ENCODE measurements at places on chromosomes 12 and 14.

GRCh38 chr12:14784471-14784870, 18.8 kb downstream of the WBP11 start:
- peaks cover 12% of the 10 kb centered on the region for H3K4me1 ChIP-seq
- no peak overlapping the region for H3K27ac ChIP-seq
- DNase-seq = no peak
- no peak overlapping the region for H3K4me3 ChIP-seq
- peaks cover 39% of the 10 kb centered on the region for H3K36me3 ChIP-seq

DNA sequence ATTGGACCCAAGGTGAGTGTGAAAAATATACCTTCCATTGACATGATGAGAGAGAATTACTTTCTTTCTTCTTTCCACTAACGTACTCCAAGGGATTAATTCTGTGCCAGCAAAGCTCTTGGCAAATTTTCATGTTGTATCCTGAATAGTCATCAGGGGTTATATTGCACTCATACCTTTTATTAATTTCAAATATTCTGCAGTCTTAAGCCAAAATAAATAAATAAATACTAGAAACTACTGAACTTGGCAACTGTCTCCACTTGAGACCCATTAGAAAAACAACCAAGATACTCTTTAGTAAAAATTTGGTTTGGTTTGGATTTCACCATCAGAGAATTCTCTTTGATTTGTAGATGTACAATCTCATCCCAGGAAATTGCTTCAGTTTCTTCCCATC, 22.1 kb upstream of the CLEC14A start:
- H3K27ac ChIP-seq = no peak overlapping the region
- no peaks in the 10 kb centered on the region for H3K36me3 ChIP-seq
- no peak overlapping the region for H3K4me3 ChIP-seq
- DNase-seq = no peak

GRCh38 chr12:131509701-131510100, 201.2 kb upstream of the SFSWAP start:
- no peak overlapping the region for H3K4me3 ChIP-seq
- H3K27me3 ChIP-seq = no peaks in the 10 kb centered on the region
- H3K4me1 ChIP-seq = peaks cover 14% of the 10 kb centered on the region

DNA sequence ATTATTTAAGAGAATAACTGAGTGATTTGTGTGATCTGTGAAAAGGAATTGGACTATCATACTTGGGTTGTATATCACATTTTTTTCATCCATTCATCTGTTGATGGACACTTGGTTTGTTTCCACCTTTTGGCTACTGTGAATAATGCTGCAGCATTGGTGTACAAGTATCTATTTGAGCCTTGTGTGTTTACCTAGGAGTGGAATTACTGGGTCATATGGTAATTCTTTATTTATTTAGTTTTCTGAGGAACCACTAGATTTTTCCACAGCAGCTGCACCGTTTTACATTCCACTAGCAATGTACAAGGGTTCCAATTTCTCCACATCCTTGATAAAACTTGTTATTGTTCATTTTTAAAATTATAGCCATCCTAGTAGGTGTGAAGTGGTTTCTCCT, 56.1 kb downstream of the APAF1 start:
- no peak overlapping the region for H3K27ac ChIP-seq
- no peak overlapping the region for H3K4me3 ChIP-seq
- H3K36me3 ChIP-seq = peaks cover 24% of the 10 kb centered on the region
- no peaks in the 10 kb centered on the region for H3K27me3 ChIP-seq

- H3K4me3 ChIP-seq = peak overlapping the region; percentile 97
- H3K27me3 ChIP-seq = no peaks in the 10 kb centered on the region
- peaks cover 54% of the 10 kb centered on the region for H3K4me1 ChIP-seq
- peak overlapping the region; percentile 100 for H3K27ac ChIP-seq
- DNase-seq = no peak
Observed at GRCh38 chr12:57519796-57520052, 590 bp downstream of the DDIT3 start.

GRCh38 chr12:75457191-75457590, 23.4 kb upstream of the GLIPR1 start:
- peaks cover 27% of the 10 kb centered on the region for H3K4me1 ChIP-seq
- H3K4me3 ChIP-seq = no peak overlapping the region
- peaks cover 2% of the 10 kb centered on the region for H3K36me3 ChIP-seq
- no peak for DNase-seq
- H3K27ac ChIP-seq = no peak overlapping the region

DNA sequence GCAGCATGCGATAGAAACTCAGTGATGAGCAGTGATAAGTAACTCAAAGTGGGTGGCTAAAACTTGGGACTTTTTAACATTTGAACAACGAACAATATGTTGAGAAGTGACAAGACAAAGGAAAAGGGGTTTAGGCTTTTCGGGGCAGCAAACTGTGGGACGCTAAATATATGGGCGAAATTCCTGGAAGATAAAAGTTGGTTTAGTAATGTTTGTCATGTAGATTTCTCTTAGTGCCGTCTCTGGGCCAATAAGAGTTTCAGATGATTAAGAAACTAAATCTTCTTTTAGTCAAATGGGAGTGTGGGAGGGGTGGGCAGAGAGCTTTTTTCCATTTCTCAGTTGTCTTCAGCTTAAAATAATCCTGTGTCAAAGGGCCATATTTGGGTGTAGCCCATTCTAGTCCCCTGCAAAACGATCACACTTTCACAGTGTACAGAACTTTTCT, 41.7 kb upstream of the FUT8 start:
- peaks cover 40% of the 10 kb centered on the region for H3K36me3 ChIP-seq
- H3K27ac ChIP-seq = peak overlapping the region; percentile 88
- DNase-seq = no peak

DNA sequence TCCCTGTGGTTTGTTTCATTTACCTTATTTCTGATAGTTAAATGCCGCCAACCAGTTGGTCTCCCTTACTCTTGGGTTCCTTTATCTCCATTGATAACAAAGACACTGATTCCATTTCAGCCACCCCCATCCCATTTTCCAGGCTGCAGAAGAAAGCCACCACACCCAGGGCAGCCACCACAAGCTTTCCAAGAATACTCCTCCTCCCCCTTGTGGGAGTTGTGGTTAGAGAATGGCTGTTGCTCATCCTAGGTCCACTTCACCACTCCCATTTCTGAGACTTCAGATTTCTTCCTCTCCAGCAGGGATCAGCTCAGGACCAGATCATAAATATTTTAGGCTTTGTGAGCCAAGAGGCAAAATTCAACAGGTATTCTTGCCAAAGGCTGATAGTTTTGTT, 73.9 kb downstream of the ANO4 start:
- H3K36me3 ChIP-seq = no peaks in the 10 kb centered on the region
- no peaks in the 10 kb centered on the region for H3K4me1 ChIP-seq
- H3K27me3 ChIP-seq = no peaks in the 10 kb centered on the region

DNA sequence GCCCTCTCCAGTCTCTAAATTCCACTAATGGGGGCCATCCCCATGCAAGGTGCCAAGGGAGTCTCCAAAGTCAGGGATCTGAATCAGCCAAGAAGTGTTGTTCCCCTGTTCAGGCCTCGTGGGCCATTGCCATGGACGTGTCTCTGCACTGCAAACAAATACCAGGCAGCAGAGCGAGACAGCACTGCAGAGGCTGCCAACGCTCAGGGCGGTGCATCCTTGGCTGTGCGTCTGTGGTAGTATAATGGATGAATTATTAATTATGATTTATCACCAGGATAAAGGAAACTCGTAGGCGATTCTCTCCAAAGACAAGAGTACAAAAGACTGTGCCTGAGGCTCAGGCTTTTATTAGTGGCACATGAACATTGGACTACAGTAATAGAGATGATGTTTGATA, 122.3 kb upstream of the NTF3 start:
- no peak overlapping the region for H3K4me3 ChIP-seq
- H3K27me3 ChIP-seq = no peaks in the 10 kb centered on the region
- no peaks in the 10 kb centered on the region for H3K4me1 ChIP-seq
- H3K27ac ChIP-seq = no peak overlapping the region
- no peaks in the 10 kb centered on the region for H3K36me3 ChIP-seq
- DNase-seq = peak; percentile 12

GRCh38 chr12:120358412-120359100, 10.4 kb downstream of the MSI1 start:
- H3K27me3 ChIP-seq = peaks cover 46% of the 10 kb centered on the region
- no peak overlapping the region for H3K27ac ChIP-seq
- H3K4me1 ChIP-seq = no peaks in the 10 kb centered on the region
- H3K4me3 ChIP-seq = no peak overlapping the region
- H3K36me3 ChIP-seq = no peaks in the 10 kb centered on the region
- DNase-seq = no peak

GRCh38 chr12:24724814-24725213, 224.1 kb downstream of the BCAT1 start:
- DNase-seq = no peak
- H3K4me1 ChIP-seq = peaks cover 20% of the 10 kb centered on the region
- H3K36me3 ChIP-seq = no peaks in the 10 kb centered on the region

- no peak overlapping the region for H3K4me3 ChIP-seq
- no peaks in the 10 kb centered on the region for H3K27me3 ChIP-seq
- no peak for DNase-seq
Observed at GRCh38 chr12:67674417-67674816, 25.9 kb downstream of the DYRK2 start.

DNA sequence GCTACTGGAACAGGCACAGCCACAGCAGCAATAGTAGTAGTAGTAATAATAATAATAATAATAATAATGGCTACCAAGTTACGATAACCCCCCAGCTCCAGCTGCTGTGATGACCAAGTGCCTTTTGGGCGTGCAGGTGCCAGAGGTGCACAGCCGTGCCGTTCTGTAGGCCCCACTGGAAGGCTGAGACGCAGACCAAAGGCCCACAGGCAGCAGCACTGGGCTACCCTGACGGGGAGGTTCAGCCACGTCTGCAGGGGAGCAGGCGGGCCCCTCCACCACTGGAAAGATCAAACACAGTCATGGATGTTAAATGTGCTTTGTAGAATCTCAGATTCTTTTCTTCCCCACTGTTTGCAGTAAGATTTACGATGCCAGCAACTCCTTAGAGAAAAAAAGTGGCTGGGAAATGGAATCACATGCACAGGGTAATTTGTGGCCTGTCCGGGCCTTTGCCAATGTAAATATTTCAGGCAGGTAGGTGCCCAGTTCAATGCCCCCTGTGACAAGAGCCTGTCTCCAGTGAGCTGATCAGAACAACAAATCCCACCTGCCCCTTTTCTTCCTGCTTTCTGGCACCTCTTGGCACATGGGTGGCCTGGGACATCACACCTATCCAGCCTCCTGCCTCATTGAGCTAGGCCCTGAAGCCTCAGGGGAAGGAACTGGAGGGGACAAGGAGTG, 32.6 kb downstream of the CCDC85C start:
- no peak for DNase-seq
- H3K27me3 ChIP-seq = no peaks in the 10 kb centered on the region
- no peak overlapping the region for H3K4me3 ChIP-seq

DNA sequence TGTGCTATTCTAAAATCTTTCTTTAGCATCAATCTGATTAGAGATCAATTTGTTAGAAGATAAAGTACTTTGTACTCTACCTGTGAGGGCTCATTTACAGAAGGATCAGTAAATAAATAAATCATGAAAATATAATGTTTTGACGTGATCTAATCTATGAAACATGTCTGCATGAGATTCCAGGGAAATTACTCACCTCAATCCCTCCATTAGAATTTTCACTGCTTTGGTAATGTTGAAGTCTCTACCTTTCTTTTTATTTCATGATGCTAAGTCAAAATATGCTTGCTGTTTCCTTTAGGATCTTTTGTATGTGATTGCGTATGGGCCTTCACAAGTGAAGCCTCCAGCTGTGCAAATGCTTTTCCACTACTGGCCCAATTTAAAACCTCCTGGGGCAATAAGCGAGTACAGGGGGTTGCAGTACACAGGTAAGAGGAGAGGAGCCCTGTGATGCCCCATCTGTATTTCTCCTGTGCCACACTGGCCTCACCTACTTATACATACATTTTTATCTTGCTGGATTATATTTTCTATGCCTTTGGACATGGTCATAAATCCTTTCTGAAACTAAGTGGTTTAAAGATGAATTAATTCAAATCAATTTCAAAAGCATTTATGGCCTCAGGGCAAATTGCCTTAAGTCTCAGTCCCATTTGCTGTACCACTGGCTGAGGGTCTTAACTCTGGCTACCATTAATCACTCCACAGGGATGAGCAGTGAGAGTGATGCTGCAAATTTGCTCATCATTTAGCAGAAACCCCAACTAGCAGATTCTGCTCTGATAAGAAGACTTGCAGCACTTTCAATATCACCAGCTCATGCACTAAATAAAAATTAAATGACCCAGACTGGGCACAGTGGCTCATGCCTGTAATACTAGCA, 66.4 kb downstream of the UNC79 start:
- no peak overlapping the region for H3K27ac ChIP-seq
- no peaks in the 10 kb centered on the region for H3K27me3 ChIP-seq
- H3K36me3 ChIP-seq = no peaks in the 10 kb centered on the region

GRCh38 chr12:62784576-62784975, 150.4 kb downstream of the PPM1H start:
- H3K36me3 ChIP-seq = no peaks in the 10 kb centered on the region
- H3K4me1 ChIP-seq = peaks cover 16% of the 10 kb centered on the region
- H3K4me3 ChIP-seq = no peak overlapping the region

- peaks cover 4% of the 10 kb centered on the region for H3K4me1 ChIP-seq
- no peak for DNase-seq
- peaks cover 3% of the 10 kb centered on the region for H3K36me3 ChIP-seq
- H3K27me3 ChIP-seq = peaks cover 21% of the 10 kb centered on the region
- H3K27ac ChIP-seq = no peak overlapping the region
- no peak overlapping the region for H3K4me3 ChIP-seq
Observed at GRCh38 chr12:132617135-132617701, 1.4 kb upstream of the P2RX2 start.

DNA sequence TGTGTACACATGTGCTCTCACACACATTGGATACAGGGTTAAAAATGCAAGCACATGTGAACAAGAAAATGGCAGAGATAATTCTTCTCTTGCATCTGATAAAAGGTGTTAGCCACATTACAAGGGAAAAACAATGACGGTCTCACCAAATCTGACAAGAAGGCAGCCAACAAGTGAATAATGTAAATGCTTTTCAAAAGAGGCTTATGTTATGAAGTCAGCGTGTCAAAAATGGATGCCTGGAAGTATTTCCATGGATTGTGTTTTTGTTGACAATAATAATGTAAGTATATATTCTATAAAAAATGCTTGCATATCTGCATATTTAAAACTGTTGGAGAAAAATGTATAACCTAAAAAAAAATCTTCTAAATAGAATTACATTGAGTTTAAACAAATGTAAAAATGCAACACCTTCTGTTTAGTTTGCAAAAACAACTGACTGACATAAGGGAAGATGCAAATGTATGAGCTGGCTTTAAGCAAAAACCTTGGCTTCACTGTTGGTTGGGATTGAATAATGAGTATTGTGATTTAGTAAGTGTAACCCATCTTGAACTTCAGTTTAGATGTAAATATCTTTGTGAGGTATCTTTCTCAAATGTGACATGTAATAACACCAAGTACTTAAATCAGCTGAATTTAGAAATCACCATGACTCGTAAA, 424.9 kb downstream of the PDZRN4 start:
- no peak overlapping the region for H3K4me3 ChIP-seq
- H3K4me1 ChIP-seq = no peaks in the 10 kb centered on the region
- H3K27ac ChIP-seq = no peak overlapping the region
- H3K27me3 ChIP-seq = no peaks in the 10 kb centered on the region
- DNase-seq = no peak

- peaks cover under 1% of the 10 kb centered on the region for H3K27me3 ChIP-seq
- H3K4me3 ChIP-seq = no peak overlapping the region
- H3K36me3 ChIP-seq = no peaks in the 10 kb centered on the region
- peaks cover 4% of the 10 kb centered on the region for H3K4me1 ChIP-seq
- H3K27ac ChIP-seq = no peak overlapping the region
Observed at GRCh38 chr12:124734224-124734788, 129.4 kb downstream of the SCARB1 start.

- no peaks in the 10 kb centered on the region for H3K36me3 ChIP-seq
- H3K27ac ChIP-seq = no peak overlapping the region
- H3K27me3 ChIP-seq = peaks cover 2% of the 10 kb centered on the region
- no peak overlapping the region for H3K4me3 ChIP-seq
- no peaks in the 10 kb centered on the region for H3K4me1 ChIP-seq
Observed at GRCh38 chr12:117981267-117981666, 12.5 kb upstream of the KSR2 start.

Measured in activated CD4-positive, alpha-beta T cell treated with anti-CD3 and anti-CD28 coated beads, Interleukin-2, amount 10 ng/mL, durations not matched to agents 24 days and 14 days (primary cell).